Cortex of kidney (tissue), 1 donor: ENCODE measurements at places on chromosomes 2 and 18.

GRCh38 chr2:26715528-26716270 lies 23.2 kb downstream of the KCNK3 start:
- no peak for DNase-seq

DNA sequence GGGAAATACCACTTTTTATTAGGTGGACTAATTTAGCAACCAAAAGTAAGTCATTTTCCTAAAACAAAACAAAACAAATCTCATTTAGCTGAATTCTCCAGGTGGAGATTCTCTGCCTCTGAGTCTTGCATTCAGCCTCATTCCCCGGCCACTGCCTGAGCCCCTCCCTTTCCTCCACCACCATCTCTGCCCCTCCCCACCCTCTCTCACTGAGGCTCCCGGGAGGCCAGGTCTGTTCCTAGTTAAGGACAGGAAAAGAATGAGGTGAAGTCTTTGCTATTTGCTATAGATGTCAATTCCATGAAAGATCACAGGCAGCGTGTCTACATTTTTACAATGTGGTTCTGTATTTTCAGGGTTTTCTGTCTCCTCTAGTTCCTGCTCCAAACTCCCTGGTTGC lies 83.0 kb upstream of the SOX11 start:
- DNase-seq: no peak

DNA sequence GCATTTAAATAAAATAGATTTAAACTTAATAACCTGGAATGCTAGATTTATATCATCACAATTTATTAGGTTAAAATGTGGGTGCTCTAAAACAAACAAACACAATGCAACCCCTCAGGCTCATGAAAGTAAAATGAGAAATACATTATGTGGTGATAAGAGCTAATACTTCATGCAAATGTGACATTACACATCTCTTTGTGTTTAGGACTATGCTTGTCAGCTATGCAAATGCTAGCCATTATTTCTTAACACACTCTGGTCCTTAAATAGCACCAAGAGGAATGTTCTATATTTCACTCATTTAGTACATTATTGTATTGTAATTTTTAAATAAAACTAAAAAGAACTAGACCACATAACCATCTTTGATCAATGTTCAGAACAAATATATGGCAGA lies 627.6 kb downstream of the DPP10 start:
- no peak for DNase-seq

GRCh38 chr18:24268784-24269550 lies 128.7 kb downstream of the OSBPL1A start:
- DNase-seq: no peak

GRCh38 chr2:165660361-165660760 lies 133.7 kb downstream of the GALNT3 start:
- DNase-seq: no peak

DNA sequence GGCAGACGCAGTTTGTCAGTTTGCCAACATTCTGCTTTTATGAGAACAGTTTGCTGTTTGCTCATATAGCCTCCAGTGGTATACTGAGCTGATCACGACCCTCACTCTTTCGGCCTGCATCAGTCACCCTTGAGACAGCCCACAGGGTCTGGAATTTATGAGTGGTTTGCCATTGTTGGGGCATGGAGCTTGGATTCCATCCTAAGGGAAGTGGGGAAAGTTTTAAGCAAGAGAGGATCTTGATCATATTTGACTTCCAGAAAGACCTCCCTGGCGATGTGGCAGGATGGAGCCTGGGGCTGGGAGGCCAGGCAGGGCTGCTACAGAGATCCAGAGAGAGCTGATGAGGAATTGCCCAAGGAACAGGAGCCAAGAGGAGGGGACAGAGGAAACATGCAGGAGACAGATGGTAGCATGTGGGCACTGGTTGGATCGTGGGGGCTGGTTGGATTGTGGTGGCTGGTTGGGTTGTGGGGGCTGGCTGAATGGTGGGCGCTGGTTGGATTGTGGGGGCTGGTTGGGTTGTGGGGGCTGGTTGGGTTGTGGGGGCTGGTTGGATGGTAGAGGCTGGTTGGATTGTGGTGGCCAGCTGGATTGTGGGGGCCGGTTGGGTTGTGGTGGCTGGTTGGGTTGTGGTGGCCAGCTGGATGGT lies 27.3 kb upstream of the GPR17 start:
- DNase-seq: no peak

DNA sequence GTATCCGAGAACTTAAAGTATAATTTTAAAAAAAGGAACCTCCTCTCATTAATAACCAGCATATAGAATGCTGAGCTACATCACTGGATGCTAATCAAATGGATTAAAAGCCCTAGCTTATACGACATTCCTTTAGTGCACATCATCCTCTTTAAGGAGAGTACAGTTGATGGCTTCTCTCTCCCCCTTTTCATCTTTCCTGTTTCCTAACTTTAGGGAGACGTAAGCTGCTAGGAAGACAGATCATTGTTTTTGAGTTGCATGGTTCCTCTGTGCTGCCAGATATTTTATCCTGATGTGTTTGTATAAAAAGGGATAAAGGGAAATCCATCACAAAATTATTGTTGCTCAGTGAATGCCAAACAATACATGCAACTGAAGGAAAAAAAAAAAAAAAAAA lies 94.2 kb downstream of the SLC8A1 start:
- no peak for DNase-seq

GRCh38 chr2:129103936-129104878 lies 785.5 kb upstream of the HS6ST1 start:
- no peak for DNase-seq

GRCh38 chr2:28904295-28904694 lies 9.8 kb downstream of the WDR43 start:
- no peak for DNase-seq

DNA sequence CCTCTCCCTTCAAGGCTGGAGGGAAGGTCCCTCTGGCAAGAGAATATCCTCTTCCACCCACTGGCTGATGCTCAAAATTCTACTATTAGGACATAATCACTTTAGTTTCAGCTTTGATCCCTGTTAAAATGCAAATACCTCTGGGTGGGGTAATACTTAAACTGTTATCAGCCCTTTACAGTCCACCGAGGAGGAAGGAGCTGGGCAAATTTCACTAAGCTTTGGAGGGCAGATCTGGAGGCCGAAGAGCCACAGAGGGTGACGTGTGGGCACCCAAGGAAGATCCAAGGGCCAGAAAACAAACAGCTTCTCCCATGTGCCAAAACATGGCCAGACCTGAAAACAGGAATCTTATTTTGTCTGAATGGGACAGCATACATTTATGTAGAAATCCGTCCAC lies 74.6 kb upstream of the BCL11A start:
- no peak for DNase-seq

GRCh38 chr2:148534416-148535204 lies 109.9 kb upstream of the EPC2 start:
- DNase-seq: no peak

DNA sequence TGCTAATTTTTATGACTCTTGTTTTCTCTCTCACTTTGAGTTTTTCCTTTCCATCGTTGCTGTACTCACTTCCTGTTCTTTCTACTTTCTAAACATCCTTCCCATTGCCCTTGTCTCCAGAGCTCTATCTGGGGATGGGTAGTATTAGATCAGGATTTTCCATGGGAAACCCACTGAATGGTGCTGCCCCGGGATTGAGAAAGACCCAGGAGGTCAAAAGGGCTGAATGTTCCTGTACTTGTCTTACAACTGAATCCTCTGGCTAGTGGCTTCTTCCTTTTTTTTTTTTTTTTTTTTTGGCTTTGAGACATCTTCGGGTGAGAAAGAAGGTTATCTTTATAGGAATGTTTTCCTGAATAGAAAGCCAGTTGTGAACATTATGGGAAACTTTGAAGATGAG lies 364.8 kb upstream of the SLC14A2 start:
- DNase-seq: no peak

- no peak for DNase-seq
These were observed 42.2 kb downstream of the CIB4 start for GRCh38 chr2:26598996-26599373.

DNA sequence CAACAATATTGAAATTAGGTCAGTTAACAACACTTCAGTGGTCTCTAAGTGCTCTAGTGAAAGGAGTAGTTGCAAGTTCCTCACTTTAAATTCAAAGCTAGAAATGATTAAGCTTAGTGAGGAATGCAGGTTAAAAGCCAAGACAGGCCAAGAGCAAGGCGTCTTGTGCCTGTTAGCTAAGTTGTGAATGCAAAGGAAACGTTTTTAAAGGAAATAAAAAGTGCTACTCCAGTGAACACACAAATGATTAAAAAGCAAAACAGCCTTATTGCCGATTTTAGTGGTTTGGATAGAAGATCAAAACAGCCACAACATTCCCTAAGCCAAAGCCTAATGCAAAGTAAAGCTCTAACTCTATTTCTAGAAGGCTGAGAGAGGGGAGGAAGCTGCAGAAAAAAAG lies 44.7 kb downstream of the ANTXR1 start:
- no peak for DNase-seq

DNA sequence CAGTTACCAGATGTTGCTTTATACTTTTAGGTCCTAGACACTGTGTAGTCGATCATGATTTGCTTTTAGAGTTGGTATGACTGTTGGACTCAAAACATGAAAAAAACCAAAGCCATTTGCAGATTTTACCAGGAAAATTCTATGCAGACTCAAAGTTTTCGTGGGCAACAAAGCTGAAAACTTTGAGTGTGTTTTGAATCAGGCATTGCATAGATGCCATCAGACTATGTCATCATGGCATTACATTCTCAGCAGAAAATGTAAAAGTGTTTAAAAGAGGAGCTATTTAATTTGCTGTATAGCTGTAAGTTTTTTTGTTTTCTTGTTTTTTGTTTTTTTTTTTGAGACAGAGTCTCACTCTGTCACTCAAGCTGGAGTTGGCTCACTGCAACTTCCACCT lies 43.5 kb upstream of the ELAC1 start:
- no peak for DNase-seq

GRCh38 chr18:31396796-31397612 lies 20.4 kb downstream of the DSG4 start:
- DNase-seq: no peak

- no peak for DNase-seq
These were observed 42.1 kb downstream of the BMP10 start for GRCh38 chr2:68828887-68829708.

DNA sequence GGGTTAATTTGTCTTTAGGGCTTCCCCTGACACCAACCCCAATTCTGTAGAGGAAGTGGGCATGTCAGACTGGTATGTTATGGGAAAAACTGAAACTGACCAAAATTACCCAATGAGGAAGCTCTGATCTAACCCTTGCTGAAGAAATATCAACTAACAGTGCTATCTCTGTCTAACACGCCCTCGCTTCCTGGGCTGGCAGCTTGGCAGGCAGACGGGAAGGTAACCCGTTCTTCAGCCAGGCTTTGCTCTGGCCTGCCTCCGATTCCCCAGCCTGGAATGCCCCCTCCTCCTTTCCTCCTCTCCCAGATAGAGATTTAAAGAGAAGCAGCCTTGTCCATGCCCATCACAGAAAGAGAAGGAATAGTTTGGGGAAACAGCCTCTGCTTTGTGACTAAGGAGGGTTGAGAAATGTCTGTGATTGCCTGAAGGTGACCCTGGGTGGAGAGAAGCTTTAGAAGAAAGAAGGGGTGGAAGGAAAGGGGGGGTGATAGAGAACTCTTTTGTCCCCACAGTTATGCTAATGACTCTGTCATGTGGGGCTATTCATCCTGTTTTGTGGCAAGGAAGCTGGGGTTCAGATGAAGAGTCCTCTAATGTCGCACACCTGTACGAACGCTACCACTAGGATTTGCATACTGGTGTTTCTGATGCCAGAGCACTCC lies 15.4 kb downstream of the HK2 start:
- DNase-seq: no peak

DNA sequence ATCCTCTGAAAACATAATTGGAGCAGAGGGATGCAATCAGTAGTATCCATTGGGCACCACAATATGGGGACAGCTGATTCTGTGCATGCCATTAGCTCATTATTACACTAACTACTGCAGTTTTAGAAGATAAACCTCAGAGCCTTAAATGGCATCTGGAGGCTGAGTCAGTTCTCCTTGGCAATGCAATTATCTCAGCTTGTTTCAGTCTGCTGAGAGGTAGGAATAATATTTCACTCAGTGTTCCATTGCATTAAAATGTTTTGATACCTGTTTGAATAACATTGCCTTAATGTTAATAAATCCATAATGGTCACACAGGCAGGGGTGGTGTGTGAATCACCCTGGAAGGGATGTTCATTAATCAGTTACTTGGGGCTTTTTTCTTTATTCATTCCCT lies 309.6 kb downstream of the LRRTM1 start:
- no peak for DNase-seq

- no peak for DNase-seq
These were observed 42.1 kb upstream of the RFX8 start for GRCh38 chr2:101516823-101517690.

GRCh38 chr2:120567128-120567527 lies 168.5 kb upstream of the GLI2 start:
- no peak for DNase-seq

DNA sequence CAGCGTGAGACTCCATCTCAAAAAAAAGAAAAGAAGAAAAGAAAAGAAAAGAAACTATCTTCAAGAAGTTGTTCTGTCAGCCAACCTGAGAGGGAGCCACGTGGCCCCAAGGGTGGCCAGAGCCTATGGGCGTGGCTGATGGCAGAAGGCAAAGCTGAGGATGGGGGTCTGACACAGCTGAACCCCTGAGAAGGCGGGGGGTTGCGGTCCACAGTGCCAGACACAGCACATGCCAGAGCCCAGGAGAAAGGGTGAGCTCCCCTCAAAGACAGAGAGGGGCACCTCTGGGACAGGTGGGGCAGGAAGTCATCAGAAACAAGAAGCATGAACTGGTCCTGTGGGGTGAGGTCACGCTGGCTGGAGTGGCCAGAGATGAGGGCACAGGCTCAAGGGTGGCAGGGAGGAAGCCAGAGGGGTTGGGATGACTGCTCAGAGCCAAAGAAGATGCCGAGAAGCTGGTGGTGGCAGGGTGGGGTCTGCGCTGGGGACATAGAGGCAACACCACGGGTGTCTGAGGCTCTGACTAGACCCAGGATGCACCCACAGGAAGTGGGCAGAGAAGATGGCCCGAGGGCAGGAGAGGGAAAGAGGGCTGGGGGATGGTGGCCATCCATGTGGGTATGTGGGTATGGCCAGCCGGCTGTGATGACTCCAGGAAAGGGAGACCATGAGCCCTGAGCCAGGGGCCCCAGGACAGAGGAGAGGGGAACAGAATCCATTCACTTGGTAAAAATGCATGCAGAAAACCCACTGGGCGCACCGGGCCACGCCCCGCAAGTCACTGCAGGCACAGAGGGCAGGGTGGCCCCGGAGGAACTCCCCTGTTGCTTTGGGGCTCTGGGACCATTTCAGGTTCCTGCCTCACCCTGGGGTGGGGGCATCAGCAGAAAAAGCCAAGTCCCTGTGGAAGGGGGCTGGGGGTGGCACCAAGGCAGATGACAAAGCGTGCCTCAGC lies 8.4 kb downstream of the KIF1A start:
- no peak for DNase-seq

GRCh38 chr2:207236156-207236935 lies 70.6 kb upstream of the KLF7 start:
- no peak for DNase-seq

GRCh38 chr2:41896186-41896846 lies 151.5 kb upstream of the PKDCC start:
- DNase-seq: no peak
